CD4-positive, alpha-beta T cell treated with Interleukin-2 at 100 ng/mL for 4 hours (primary cell): ENCODE measurements at places on chromosomes 5 and 9.
A peak's percentile ranks its signal among the peaks of the same experiment; 100 is the strongest.

- DNase-seq: no peak
Measured at GRCh38 chr5:118637947-118638670, 350.2 kb downstream of the DTWD2 start.

GRCh38 chr5:92769978-92770377 is 811.0 kb downstream of the NR2F1-AS1 start:
- DNase-seq: no peak

DNA sequence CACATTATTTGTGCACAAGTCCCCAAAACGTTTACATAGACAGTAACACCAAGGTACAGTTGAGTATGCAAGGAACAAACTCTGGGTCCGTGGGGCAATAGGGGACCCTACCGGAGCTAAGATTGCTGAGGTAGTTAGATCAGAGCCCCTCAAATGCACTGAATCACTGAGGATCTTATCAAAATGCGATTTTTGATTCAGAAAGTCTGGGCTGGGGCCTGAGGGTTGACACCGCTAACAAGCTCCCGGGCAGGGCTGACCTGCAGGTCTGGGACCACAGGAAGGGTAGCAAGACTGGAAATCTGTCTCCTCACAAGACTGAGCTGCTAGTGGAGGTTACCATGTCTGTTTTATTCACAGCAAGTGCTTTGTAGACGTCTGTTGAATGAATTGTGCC is 1.8 kb upstream of the IL3 start:
- DNase-seq: no peak

DNA sequence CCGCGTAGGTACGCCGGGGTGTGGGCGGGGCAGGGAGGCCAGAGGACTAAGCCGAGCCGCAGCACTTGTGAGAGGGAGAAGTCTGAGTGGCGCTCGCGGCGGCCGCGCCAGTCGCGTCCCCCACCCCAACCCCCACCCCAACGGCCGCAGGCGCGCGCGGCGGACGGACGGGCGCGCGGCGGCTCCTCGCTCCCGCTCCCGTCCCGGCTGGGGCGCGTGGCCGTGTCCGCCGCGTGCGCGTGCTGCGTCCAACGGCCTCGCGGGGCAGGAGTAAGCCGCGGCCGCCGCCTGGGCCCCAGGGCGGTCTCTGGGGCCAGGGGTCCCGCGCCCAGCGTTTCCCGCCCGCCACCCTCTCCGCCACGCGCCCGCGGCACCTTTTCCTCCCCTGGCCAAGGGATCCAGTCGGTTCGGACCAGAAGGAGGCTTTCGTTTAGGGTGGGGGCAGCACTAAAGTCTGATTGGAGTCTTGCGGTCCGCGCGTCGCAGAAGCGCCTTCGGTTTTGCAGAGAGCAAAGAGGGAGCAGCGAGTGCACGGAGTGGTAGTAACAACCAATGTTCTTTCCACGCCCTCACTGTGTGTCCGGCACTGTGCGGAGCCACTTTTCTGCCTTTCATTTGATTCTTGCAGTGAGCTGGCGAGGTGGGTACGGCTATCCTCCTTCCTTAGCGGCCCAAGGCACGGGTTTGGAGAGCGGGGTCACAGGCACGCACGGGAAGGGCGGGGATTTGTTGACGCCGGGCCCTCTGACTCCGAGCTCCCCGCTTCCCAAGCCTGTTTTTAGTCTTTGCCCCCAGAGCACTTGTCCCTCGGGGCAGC is 483 bp downstream of the G3BP1 start:
- peak; percentile 34 for DNase-seq

DNA sequence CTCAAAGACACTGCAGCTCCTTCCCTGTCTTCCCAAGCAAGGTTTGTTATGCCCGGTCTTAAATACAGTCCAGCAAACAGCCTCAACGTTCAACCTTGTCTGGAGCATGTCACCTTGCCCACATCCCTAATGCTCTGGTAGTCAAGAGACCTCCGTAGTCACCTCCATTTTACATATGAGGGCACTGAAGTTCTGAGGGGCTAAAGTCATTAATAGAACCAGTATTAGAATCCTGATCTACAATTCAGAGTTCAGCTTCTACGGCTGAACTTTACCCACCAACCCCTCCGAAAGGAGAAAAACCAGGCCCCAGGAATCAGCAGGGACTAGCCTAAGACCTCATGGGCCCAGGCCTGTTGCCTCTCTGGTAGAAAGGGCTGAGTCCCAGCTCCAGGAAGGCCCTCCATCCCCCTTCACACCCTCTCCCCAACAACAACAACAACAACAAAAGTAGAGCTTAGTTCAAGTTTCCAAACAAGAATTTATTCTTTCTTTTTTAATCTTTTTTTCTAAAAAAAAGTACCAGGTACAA is 795 bp upstream of the STOML2 start:
- DNase-seq: no peak

- DNase-seq: peak; percentile 36
Measured at GRCh38 chr5:55096182-55096581, 6.3 kb upstream of the GZMA start.

- no peak for DNase-seq
Measured at GRCh38 chr5:59745415-59745863, 148.1 kb downstream of the PDE4D start.

DNA sequence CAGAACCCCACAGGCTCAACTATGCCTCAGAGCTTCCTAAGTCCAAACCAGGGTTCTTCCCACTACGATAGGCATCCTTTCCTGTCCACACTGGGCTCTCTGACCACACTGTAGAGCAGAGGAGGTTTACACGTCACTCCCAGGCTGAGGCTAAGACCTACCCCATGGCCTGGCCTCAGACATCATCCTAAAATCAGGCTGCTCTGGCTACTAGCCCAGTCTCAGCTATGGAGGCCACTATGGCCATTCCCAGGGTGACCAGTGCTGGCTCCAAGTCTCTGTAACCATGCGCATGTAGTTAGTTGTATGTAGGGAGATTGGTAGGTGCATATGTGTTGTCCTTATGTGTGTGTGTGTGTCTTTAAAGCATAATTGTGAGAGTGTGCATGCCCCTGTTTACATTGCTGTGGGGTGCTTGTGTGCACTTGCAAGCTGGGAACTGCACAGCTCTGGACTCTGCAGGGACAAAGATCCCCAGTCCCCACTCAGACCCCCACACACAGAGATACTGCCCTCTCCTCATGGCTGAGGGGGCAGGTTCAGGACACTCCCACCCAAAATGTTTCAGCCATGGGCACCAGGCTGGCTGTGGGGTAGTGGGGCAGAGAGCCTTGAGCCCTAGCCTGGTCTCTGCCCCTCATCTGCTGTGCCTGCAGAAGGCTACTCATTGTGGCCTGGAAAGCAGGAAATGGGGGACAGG is 12.3 kb downstream of the PDLIM4 start:
- no peak for DNase-seq

DNA sequence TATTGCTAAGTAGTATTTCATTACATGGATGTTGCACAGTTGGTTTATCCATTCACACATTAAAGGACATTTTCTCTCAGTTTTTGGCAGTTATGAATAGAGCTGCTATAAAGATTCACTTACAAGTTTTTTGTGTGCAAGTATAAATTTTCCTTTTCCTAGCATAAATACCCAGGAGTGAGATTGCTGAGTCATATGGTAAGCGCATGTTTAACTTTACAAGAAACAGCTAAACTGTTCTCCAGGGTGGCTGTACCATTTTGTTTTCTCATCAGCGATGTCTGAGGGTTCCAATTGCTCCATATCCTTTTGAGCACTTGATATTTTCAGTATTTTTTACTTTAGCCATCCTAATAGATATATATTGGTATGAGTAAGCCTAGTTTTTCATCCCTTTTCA is 16.4 kb upstream of the ABCA1 start:
- DNase-seq: no peak

- no peak for DNase-seq
Measured at GRCh38 chr5:144130306-144130705, 40.2 kb downstream of the YIPF5 start.

DNA sequence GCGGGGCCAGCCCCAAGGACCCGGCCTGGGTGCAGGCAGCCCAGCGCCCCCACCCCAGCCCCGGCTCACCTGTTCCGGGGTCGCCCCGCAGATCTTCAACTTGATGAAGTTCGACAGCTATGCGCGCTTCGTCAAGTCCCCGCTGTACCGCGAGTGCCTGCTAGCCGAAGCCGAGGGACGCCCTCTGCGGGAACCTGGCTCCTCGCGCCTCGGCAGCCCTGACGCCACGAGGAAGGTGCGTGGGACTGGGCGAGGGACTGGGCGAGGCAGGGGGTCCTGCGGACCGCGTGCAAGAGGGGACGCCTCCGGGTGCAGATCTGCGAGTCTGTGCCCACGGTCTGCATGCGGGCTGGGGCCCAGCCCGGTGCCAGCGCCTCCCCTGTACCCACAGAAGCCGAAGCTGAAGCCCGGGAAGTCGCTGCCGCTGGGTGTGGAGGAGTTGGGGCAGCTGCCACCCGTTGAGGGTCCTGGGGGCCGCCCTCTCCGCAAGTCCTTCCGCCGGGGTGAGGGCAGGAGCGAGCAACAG is 9.7 kb downstream of the RGS14 start:
- DNase-seq: no peak

- DNase-seq: no peak
Measured at GRCh38 chr5:141825241-141825671, 53.0 kb downstream of the PCDH1 start.

DNA sequence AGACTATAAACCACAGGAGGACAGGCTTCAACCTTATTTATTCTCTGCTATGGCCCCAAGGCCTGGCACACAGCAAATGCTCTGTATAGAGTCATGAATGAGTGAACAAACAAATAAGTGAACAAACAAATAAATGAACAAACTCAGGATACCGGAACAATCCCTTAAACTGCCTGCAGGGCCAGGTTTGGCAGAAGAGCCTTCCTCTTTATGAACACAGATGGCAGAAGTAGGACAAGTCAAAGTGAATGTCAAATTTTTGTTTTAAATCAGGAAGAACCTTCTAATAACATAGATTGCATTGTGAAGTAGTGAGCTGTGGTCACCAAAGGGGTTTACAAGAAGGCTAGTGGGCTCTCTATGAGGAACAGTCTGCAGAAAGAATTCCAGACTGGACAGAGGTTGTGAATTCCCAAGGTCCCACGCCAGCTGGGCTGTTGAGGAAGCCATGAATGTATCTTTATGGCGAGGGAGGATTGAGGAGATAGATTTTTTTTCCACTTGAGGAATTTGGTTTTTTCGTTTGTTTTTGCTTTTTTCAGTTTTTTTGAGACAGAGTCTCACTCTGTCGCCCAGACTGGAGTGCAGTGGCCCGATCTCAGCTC is 30.3 kb upstream of the STING1 start:
- no peak for DNase-seq

DNA sequence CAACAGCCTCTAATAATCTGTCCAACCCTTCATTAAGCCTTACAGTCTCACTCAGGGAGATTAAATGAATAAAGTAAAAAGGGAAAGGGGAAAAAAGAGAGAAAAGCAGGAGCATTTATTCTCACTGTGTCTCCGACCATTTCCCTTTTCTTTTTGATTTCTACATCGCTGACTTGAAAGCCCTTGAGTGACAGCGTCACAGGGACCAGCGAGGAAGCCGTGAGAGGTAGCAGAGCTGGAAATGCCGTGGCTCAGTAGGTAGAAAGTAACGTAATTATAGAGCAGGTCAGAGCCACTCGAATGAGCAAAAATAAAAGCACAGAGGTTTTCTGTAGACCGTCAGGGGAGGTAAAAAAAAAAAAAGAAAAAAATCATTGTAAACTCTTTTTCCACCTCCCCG is 52.4 kb downstream of the ASS1 start:
- DNase-seq: no peak

GRCh38 chr9:18499062-18499461 is 25.1 kb downstream of the ADAMTSL1 start:
- DNase-seq: no peak

GRCh38 chr5:7047511-7048261 is 334.5 kb downstream of the TENT4A start:
- no peak for DNase-seq

GRCh38 chr5:32197032-32197431 is 22.9 kb upstream of the GOLPH3 start:
- DNase-seq: no peak

DNA sequence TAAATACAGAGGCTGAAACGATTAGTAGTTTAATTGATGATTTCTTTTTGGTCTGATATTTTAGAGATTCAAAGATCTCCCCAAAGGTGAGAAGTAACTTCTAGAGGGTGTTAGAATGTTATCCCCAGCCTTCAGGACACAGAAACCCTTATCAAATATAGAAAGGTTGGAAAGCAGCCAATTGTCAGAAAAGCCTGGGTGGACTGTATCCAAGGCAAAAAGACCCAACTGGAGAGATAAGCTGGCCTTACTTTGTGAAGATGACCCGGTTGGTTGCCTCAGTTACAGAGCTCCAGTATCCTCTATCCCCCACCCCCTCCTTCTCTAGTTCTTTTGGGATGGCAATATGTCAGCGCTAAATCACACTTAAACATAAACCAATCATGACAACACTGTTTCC is 75.7 kb downstream of the GCNT4 start:
- DNase-seq: no peak

- no peak for DNase-seq
Measured at GRCh38 chr9:3332802-3333201, 193.0 kb downstream of the RFX3 start.
